ENCODE measurements at places on chromosomes 4 and X.

- DNase-seq = no peak
Measured at GRCh38 chr4:167838686-167839085, 253.7 kb upstream of the ANXA10 start.

DNA sequence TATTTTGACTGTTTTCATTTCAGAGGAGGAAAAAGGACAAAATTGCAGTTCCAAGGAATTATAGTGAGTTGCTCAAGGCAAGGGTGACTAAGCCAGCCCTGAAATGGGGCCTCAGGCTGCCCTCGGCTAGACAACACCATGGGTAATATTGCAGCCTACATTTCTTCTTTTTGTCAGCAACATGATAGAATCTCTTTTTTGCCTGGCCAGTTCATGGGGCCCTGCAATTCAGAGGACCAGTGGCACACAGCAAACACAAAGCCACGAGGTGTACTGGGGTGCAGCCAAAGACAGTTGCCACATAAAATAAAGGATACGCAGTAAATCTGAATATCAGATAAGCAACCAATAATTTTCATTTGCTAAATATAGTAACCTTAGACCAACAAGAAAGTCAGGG lies 41.8 kb downstream of the RBM47 start:
- no peak for DNase-seq

- no peak for DNase-seq
Measured at GRCh38 chr4:168993714-168994510, 16.1 kb downstream of the CBR4 start.

- no peak for DNase-seq
Measured at GRCh38 chr4:68404153-68404552, 43.1 kb upstream of the TMPRSS11E start.

GRCh38 chr4:53274609-53275268 lies 91.1 kb downstream of the SCFD2 start:
- DNase-seq = no peak

GRCh38 chr4:17635056-17635455 lies 20.6 kb downstream of the MED28 start:
- no peak for DNase-seq

- DNase-seq = no peak
Measured at GRCh38 chr4:52600275-52600674, 58.8 kb downstream of the USP46 start.

DNA sequence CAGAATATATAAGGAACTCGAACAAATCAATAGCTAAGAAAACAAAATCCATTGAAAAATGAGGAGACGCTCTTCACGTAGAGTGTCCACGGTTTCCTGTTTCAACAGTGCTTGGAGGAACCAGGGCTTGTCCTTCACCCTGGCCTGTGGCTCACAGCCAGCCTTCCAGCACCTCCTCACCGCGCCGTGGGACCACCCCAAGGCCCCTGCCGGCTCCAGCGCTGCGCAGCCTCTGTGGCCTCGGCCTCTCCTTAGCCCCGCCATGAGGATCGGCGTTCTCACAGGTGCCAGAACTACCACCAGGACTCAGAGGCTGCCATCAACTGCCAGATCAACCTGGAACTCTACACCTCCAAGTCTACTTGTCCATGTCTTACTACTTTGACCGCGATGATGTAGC lies 52.5 kb upstream of the CTSO start:
- no peak for DNase-seq

Data from activated naive CD8-positive, alpha-beta T cell treated with anti-CD3 and anti-CD28 coated beads, Interleukin-2, amount 50 U/mL, for 16 hours (primary cell).